Hepatocyte (in vitro differentiated cells): ENCODE measurements at places on chromosomes 16 and 17. TPM values are rescaled to one million over a fixed set of nuclear protein-coding genes. Genes with fewer than 3 reads are reported as not detected.
A peak's percentile ranks its signal among the peaks of the same experiment; 100 is the strongest.

The HOXB6 gene
- 4.1 and 4.8 TPM in 2 replicates for total RNA-seq

DNA sequence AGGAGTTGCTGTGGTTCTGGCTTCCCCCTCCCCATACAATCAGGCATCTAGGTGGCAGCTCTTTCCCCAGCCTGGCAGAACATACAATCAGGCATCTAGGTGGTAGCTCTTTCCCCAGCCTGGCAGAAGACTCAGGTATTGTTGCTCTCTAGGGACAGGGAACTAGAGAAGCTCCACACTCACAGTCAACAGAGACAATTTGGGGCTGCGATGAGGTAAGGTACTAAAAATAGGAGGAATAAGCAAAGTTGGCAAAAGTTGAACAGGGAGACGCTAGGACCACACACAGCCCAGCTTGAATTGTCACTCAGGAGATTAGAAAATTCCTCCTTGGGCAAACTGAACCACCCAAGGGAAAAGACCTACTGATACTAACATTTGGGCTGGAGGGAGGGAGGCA is 315.5 kb upstream of the CDH5 start:
- H3K4me3 ChIP-seq, result no peak overlapping the region
- H3K27ac ChIP-seq, result no peak overlapping the region
- no peaks in the 10 kb centered on the region for H3K27me3 ChIP-seq
- no peaks in the 10 kb centered on the region for H3K36me3 ChIP-seq
- no peak for DNase-seq

The CCL2 gene
- 27.4 and 27.5 TPM in 2 replicates for total RNA-seq

The CRYM gene
- 4.9 and 5.7 TPM in 2 replicates for total RNA-seq

DNA sequence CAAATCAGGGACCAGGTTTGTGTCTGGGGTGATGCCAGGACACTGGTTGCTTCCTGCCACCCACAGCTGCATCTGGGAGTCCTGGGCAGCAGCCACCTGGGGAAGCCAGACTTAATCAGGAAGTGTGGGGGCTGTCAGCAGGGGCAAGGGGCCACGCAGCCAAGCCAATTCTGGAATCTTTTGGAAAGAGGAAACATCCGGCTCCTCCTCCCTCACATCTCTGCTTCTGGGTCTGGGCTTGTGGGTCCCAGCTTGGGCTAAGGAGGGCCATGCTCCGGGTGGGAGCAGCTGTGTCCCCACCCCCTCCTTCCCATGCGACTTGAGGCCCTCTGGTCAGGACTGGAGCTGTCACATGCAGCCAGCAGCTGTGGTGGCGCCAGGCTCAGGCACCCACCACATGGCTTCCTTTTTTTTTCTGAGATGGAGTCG is 37.0 kb upstream of the CCDC182 start:
- H3K36me3 ChIP-seq, result no peaks in the 10 kb centered on the region
- no peak for DNase-seq

The NR1D1 gene
- 2.3 and 3.0 TPM in 2 replicates for total RNA-seq

- DNase-seq, result peak; percentile 59
- H3K4me1 ChIP-seq, result peaks cover 13% of the 10 kb centered on the region
- H3K27me3 ChIP-seq, result no peaks in the 10 kb centered on the region
- H3K36me3 ChIP-seq, result no peaks in the 10 kb centered on the region
Measured at GRCh38 chr17:81294512-81295030, 536 bp downstream of the SLC38A10 start.

GRCh38 chr17:15966183-15966878 is 21.4 kb downstream of the ADORA2B start:
- DNase-seq, result peak; percentile 75
- no peaks in the 10 kb centered on the region for H3K27me3 ChIP-seq
- H3K4me1 ChIP-seq, result peaks cover 22% of the 10 kb centered on the region

- DNase-seq, result no peak
- H3K4me3 ChIP-seq, result no peak overlapping the region
- H3K4me1 ChIP-seq, result no peaks in the 10 kb centered on the region
- no peak overlapping the region for H3K27ac ChIP-seq
- H3K36me3 ChIP-seq, result no peaks in the 10 kb centered on the region
Measured at GRCh38 chr16:62869837-62870236, 833.6 kb upstream of the CDH8 start.

The HAP1 gene
- total RNA-seq, result 0.03 and 0.08 TPM in 2 replicates

DNA sequence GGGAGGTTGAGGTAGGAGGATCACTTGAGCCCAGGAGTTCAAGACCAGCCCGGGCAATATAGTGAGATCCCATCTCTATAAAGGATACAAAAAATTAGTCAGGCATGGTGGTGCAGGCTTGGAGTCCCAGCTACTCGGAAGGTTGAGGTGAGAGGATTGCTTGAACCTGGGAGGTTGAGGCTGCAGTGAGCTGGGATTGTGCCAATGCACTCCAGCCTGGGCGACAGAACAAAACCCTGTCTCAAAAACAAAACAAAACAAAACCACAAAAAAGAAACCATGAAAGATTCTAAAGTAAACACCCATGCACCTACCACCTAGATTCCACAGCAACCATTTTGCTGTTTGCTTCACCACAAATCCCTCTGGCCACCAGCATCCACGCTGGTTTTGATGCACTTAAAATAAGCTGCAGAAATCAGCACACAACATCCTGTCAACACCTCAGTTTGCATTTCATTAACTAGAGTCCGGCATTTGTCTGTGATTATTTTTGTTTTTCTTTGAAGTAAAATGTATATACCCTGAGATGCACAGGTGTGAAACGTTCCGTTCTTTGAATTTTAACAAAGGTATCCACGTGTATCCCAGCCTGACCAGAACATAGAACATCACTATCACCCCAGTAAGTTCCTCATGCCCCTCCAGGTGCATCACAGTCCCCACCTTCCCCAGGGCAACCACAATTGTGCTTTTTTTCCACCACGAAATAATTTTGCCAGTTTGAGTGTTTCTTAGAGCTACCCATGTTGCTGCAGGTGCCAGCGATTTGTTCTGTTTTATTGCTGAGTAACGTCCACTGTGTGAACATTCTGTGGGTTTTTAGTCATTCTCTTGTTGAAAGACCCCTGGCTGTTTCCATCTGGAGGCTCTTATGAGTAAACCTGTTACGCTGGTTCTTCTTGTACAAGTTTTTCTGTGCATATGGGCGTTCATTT is 191.5 kb downstream of the SEC14L1 start:
- no peaks in the 10 kb centered on the region for H3K27me3 ChIP-seq
- DNase-seq, result no peak
- H3K4me3 ChIP-seq, result no peak overlapping the region

- H3K27ac ChIP-seq, result peak within 1 kb of the TSS; percentile 100
- peak within 1 kb of the TSS; percentile 71 for H3K4me3 ChIP-seq
- H3K27me3 ChIP-seq, result no peaks in the 10 kb centered on the region
- H3K36me3 ChIP-seq, result no peaks in the 10 kb centered on the region
Measured at GRCh38 chr17:68512247-68512959, at the start of gene PRKAR1A. Gene PRKAR1A, plus strand, starts transcription at chr17:68512430. Its CDS starts 2,970 bp downstream, at chr17:68515400.

DNA sequence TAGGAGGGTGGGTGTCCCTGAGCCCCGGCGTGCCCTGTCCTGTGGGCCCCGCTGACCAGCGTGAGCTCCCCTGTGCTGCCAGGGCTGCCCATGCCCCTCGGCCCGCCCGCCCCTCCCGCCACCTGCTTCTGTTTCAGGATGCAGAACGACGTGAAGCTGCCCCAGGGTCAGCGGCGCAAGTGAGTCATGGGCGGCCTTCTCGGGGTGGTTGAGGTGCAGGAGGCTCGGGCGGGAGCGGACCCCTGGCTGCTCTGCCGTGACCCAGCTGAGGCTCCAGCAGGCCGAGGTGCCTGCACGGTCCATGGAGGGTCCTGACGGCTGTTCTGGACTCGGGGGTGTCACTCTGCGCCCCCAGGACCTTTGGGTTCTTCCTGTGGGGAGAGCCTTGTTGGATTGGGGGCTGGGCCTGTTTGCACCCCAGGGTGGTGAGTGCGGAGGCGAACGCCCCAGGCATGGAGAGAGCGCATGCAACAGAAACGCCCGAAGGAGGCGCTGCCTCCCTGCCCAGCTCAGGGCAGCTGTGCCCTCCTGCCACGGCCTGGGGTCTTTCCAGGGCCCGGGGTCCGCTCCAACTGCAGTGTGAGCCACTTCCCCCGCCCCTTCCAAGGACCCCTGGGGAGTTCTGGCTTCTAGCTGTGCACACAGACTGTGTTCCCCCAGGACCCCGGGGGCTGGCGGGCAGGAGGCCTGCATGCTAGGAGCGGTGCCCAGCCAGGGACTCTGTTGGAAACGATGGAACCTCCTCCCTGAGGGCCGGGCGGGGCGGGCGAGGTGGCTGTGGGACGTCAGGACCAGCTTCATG is 4.0 kb downstream of the SLC25A10 start:
- peaks cover 21% of the 10 kb centered on the region for H3K4me1 ChIP-seq
- no peak overlapping the region for H3K4me3 ChIP-seq
- no peaks in the 10 kb centered on the region for H3K27me3 ChIP-seq
- DNase-seq, result no peak
- H3K27ac ChIP-seq, result no peak overlapping the region

GRCh38 chr16:66961065-66961744 is at the start of gene CES3:
Gene CES3, plus strand, starts transcription at chr16:66961266. Its CDS starts 42 bp downstream, at chr16:66961308.
- H3K27ac ChIP-seq, result no peak within 1 kb of the TSS
- no peaks in the 10 kb centered on the region for H3K36me3 ChIP-seq
- peak; percentile 84 for DNase-seq
- H3K27me3 ChIP-seq, result no peaks in the 10 kb centered on the region
- peaks cover 9% of the 10 kb centered on the region for H3K4me1 ChIP-seq

GRCh38 chr17:28194382-28194781 is 124.6 kb upstream of the TMEM97 start:
- DNase-seq, result no peak
- peaks cover 6% of the 10 kb centered on the region for H3K4me1 ChIP-seq
- no peak overlapping the region for H3K4me3 ChIP-seq
- no peaks in the 10 kb centered on the region for H3K27me3 ChIP-seq
- no peak overlapping the region for H3K27ac ChIP-seq

The PRR14 gene
- 6.6 and 8.1 TPM in 2 replicates for total RNA-seq

DNA sequence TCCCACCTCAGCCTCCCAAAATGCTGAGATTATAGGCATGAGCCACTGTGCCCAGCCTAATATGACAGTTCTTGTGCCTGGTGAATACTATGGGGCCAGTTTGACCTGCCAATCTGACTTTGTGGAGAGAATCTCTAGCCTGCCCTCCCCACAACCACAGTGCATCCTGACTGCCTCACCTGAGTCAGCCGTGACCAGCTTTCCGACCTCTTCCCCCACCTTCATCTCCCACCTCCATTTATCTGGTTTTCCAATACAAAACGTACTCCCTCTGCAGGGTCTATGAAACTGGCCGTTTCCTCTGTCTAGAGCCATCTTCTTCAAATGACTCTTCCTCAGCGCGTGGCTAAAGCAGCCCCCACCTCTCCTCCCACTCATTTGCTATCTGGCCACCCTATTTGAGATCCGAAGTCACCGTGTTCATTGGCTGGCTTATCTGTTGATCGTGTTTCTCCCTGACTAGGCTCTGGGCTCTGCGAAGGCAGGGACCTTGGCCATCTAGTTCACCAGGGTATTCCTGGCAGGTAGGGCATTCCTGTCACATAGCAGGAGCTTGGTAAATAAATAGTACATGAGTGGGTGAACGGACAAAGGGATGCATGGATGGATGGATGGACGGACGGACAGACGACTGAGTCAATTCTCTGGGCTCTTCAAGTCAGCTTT is 22.3 kb upstream of the PLLP start:
- no peak overlapping the region for H3K27ac ChIP-seq
- H3K36me3 ChIP-seq, result no peaks in the 10 kb centered on the region
- no peak for DNase-seq
- H3K27me3 ChIP-seq, result no peaks in the 10 kb centered on the region
- H3K4me1 ChIP-seq, result peaks cover 12% of the 10 kb centered on the region

DNA sequence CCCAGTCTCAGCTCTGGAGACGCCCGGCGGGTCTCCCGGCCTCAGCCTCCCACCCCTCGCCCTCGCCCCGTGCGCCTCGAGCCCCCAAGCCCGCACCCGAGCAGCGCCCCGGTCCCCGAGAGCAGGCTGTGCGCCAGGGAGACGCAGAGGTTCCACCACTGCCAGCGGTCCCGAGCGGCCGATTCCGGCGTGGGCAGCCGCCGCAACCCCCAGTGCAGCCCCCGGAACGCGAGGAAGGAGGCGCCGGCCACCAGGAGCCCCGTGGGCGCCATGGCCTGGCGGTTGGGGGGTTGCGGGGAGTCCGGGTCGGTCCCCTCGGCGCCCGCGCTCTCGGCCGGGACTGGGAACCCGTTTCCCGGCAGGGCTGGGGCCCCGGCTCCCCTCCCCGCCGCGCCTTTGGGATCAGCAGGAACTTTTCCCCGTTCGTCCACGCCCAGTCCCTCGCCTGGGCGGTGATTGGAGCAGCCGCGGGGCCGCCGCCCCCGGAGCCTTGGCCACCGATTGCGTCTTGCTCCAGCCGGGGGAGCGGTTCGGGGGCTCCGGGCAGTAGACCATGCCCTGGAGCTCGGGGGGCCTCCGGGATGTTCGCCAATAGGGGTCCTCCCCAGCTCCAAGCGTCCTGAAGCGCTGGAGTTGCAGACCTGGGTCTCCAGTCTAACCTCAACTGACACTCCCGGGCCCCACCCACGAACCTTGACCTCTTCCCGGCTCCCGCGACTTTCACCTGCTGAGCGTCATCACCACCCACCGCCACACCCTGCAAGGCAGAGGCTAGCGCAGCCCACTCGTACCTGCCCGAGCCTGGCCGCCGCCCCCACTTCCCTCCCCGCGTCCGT is at the start of gene TLCD2:
Gene TLCD2, minus strand, starts transcription at position 407 of the 836 bp plus-strand sequence. Its CDS starts 135 bp downstream, at position 272.
- no peaks in the 10 kb centered on the region for H3K27me3 ChIP-seq
- H3K36me3 ChIP-seq, result no peaks in the 10 kb centered on the region
- H3K27ac ChIP-seq, result peak within 1 kb of the TSS; percentile 65

The FBXW10 gene
- 0.20 TPM in 1 of 2 replicates, not detected in the other for total RNA-seq

DNA sequence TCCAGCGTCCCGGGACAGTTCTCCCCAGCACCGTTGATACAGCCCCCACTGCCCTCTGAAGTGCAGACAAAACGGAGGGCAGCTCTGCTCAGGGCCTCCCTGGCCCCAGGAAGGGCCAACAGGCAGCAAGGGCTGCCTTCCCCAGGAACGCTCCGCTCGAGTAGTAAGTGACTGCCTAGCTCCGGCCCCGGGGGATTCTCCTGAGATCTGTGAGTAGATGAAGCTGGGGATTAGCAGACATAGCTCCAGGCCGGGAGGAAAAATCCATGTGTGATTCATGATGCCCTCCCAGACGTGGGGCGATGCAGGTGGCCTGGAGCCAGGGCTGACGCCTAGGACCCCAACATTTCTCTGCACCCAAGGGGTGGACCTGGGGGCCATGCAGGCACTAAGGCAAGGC is 85.3 kb downstream of the ENGASE start:
- no peaks in the 10 kb centered on the region for H3K4me1 ChIP-seq
- no peaks in the 10 kb centered on the region for H3K36me3 ChIP-seq
- no peak overlapping the region for H3K4me3 ChIP-seq
- H3K27me3 ChIP-seq, result peaks cover 4% of the 10 kb centered on the region

The SPATA32 gene
- total RNA-seq, result not detected in 2 replicates

The CDK3 gene
- 0.88 and 7.8 TPM in 2 replicates for total RNA-seq

GRCh38 chr16:50457423-50457822 is 88.6 kb upstream of the BRD7 start:
- no peak overlapping the region for H3K27ac ChIP-seq
- H3K27me3 ChIP-seq, result peaks cover 7% of the 10 kb centered on the region
- H3K36me3 ChIP-seq, result no peaks in the 10 kb centered on the region
- DNase-seq, result no peak
- no peak overlapping the region for H3K4me3 ChIP-seq
- no peaks in the 10 kb centered on the region for H3K4me1 ChIP-seq

DNA sequence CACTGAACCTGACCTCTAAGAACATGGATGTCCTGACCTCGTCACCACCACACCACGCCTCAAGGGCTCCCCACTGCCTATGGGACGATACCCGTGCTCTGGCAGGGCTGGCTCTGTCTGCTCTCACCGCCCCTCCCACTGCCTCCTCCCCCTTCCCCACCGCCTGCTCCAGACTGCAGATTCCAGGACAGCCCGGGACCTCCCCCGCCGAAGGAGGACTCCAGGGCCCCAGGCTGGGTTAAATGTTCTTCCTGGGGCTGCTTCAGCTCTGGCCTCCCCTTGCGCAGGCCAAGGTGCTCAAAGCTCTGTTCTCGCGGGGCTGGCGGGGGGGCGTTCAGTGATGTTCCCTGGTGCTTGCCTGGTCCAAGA is 3.1 kb downstream of the NPW start:
- H3K27ac ChIP-seq, result peak overlapping the region; percentile 15
- H3K36me3 ChIP-seq, result no peaks in the 10 kb centered on the region
- no peak overlapping the region for H3K4me3 ChIP-seq
- H3K4me1 ChIP-seq, result peaks cover 36% of the 10 kb centered on the region
- DNase-seq, result peak; percentile 69
- H3K27me3 ChIP-seq, result peaks cover 21% of the 10 kb centered on the region
